MG63 (cell line): ENCODE measurements at places on chromosomes 3 and 15.

- DNase-seq, result peak; percentile 78
Measured at GRCh38 chr3:71111784-71112440, 471.6 kb downstream of the FOXP1 start.

- no peak for DNase-seq
Measured at GRCh38 chr3:185263423-185263822, 9.6 kb upstream of the EHHADH start.

GRCh38 chr15:51460796-51461195 is 119.3 kb downstream of the GLDN start:
- no peak for DNase-seq

DNA sequence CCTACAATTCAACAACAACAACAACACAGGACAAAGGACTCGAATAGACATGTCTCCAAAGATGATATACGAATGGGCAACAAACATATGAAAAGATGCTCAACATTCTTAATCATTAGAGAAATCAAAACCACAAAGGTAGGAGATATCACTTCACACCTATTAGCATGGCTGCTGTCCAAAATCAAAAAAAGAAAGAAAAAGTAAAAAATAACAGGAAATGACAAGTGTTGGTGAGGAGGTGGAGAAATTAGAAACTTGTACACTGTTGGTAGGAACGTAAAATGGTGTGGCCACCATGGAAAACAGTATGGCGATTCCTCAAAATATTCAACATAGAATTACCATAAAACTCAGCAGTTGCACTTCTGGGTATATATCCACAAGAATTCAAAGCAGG is 312.3 kb upstream of the STT3B start:
- DNase-seq, result no peak

GRCh38 chr3:125957674-125958510 is 11.1 kb upstream of the ROPN1B start:
- DNase-seq, result no peak
